ENCODE measurements at places on chromosomes 3 and 15.

DNA sequence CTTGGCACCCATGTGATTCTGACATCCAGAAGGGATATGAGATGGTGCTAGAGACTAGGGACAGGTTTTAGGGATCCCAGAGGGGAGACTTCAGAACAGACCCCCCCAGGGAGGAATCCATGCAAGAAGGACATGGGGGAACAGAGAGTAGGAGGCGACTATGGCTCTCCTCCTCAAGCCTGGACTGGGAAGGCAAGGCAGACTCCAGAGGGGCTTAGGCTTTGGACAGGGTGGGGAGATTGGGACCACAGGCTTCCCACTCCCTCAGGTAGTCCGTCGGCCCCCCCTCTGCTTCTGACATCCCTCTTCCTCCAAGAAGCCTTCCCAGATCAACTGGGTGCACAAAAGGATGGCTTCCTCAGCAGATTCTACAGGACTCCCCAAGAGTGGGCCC is 3.0 kb upstream of the VIPR1 start:
- no peak for DNase-seq

DNA sequence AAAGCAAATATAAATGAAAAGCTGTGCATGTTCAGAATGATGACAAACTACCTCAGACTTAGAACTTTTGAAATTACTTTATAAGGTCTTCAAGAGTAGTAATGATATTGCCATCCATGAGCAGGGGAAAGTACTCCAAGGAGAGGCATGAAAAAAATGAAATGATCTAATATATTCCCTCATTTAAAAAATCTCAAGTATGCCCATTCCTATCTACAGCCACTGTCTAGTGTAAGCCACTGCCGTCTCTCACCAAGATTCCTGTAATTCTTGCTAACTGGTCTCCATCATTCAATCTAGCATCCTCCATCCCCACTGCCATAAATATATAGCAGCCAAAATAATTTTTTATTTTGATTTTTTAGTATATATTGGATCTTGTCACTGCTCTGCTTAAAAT is 258.8 kb downstream of the PLOD2 start:
- DNase-seq, result no peak

- DNase-seq, result no peak
Observed at GRCh38 chr15:73602992-73603391, 30.2 kb downstream of the NPTN start.

DNA sequence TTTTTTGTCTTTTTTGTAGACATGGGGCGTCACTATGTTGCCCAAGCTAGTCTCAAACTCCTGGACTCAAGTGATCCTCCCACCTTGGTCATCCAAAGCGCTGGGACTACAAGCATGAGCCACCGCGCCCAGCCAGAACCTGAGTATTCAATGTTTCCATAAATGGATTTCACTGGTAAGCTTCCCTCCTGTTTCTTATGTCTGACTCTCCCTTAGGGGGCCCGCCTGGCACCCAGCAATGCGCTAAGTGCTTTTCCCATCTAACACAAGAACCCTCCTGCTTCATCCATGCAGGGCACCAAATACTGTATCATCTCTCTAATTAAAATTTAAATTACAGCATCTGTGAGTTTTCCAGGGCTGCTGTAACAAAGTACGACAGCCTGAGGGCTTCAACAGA is 44.9 kb downstream of the KLF15 start:
- DNase-seq, result no peak

GRCh38 chr3:57048052-57048671 is 12.3 kb upstream of the SPATA12 start:
- no peak for DNase-seq

Measured in stimulated activated CD4-positive, alpha-beta T cell treated with anti-CD3 and anti-CD28 coated beads, Interleukin-4, amount 100 ng/mL, for 48 hours (primary cell).